GM19239 (cell line): ENCODE measurements at places on chromosomes 7 and 10.

DNA sequence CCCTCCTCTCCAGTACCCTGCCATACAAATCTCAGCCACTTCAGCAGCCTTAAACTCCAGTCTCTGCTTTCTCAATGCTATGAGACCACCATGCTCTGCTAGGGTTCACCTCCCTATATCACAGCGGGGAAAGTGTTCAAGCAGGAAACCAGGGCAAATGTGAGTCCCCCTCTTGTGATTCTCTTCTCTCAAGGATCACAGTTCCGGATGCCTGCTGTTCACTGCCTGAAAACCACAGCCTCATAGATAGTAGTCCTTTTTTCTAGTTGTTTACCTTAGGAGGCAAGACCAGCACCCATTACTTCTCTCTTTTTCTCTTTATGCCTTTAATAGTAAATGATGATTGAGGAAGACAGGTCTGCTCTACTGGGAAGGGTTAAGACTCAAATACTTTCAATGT lies 100.8 kb downstream of the SGMS1 start:
- no peak for DNase-seq

- DNase-seq = no peak
Observed at GRCh38 chr7:18541181-18541870, 45.8 kb downstream of the HDAC9 start.

DNA sequence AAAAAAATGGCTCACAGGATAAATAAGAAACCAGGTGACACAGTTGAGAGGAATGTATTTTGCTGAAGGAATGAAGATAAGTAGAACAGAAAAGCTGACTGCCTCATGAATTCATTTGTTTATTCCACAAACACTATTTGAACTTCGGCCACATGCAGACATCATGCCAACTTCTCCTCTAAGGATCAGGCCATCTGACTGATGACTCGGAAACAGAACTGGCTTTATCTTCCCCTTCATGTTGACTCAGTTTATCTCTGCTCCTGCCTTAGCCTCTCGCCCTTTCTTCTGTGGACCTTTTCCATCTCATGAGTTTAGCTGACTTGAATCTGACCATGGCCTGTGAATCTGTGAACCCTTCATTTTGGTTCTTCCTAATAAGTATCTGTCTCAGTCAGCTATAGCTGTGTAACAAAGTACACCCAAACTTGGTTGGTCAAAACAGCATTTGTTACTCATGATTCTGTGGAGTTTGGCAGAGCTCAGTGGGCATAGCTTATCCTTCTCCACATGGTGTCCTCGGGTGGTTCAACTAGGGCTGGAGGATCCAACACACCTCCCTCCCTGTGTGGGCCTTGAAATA lies 44.0 kb upstream of the GRID1 start:
- DNase-seq = no peak

- DNase-seq = no peak
Observed at GRCh38 chr10:25522946-25523608, 348.3 kb downstream of the GPR158 start.

DNA sequence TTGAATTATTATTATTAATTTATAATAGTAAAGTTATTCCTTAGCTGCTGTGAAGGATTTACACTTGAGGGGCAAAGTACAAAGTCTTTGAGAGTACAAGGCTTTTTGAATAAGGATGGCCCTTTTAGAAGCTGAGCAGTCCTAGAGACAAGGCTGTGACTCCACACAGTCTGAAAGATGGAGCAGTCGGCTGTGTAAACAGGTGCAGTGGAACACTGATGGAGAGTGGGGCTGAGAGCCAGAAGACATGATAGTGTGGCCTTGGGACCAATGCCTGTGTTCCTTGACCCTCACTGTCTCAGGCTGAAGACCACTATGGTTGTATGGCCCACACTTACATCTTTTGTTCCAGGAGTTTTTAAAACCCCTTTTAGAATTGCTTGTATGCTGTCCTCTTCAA lies 311.2 kb upstream of the PHF14 start:
- DNase-seq = no peak

- DNase-seq = no peak
Observed at GRCh38 chr10:69516796-69517195, 56.4 kb downstream of the NEUROG3 start.

GRCh38 chr7:14747701-14748100 lies 154.8 kb downstream of the DGKB start:
- DNase-seq = no peak

GRCh38 chr7:102253066-102253972 lies 33.3 kb upstream of the SH2B2 start:
- no peak for DNase-seq

GRCh38 chr10:360653-361052 lies 225.4 kb downstream of the ZMYND11 start:
- no peak for DNase-seq

DNA sequence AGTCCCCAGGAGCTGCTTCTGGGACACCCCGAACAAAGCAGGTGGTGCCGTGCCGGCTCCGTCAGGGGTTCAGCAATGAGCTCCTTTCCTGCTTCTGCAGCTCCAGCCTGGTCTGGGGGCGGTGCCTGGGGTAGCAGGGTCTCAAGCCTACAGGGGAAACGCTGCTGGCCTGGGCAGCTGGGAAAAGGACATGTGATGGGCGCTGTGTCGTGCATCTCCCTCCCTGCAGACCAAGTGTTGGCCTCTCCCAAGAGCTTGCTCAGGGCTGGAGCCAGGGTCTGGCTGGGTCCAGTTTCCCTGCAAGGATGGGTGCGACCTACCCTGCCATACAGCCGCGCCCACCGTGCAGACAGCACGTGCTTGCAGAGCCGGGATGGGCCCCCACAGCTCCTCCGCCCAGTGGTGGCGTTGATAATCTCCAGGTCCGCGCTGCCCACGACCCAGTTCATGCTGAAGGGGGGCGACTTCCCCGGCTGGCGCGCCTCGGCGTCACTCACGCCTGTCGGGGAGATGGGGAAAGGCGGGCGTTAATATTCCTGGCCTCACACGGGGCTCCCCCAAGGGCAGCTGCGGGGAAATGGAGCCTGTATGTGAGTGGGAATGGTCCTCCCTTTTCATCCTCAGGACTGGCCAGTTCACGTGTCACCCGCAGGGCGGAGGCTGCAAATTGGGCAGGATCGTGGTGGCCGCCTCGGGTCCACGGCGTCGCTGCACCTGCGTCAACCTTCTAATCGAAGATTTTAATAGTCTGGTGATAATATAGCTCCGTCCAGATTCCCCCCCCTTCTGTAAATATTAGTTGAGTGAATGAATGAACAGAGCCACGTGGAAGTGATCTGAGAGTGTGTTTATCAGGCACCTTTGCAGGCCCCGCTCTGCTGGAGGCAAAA lies 128.6 kb downstream of the WDR37 start:
- DNase-seq = no peak

DNA sequence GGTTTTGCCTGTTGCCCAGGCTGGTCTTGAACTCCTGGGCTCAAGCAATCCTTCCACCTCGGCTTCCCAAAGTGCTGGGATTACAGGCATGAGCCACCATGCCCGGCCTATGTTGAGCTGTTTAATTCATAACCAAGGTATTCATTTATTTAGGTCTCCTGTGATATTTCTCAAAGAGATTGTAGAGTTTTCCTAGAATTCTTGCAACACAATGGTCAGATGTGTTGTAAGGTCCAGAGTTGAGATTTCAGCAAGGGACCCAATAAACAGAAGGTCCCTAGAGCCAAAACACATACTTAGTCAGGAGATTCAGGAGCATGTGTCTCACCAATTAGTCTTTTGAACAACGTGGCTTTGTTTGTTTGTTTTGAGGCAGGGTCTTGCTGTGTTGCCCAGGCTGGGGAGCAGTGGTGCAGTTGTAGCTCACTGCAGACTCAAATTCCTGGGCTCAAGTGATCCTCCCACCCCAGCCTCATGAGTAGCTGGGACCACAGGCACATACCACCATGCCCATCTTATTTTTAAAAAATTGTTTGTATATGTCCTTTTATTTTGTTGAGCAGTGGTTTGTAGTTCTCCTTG lies 321.3 kb upstream of the GALNT17 start:
- DNase-seq = no peak

GRCh38 chr10:95431900-95432342 lies 129.2 kb downstream of the SORBS1 start:
- no peak for DNase-seq

- DNase-seq = no peak
Observed at GRCh38 chr7:70356787-70357328, 758.6 kb downstream of the AUTS2 start.

GRCh38 chr7:602341-603141 lies 82.9 kb upstream of the PDGFA start:
- no peak for DNase-seq

DNA sequence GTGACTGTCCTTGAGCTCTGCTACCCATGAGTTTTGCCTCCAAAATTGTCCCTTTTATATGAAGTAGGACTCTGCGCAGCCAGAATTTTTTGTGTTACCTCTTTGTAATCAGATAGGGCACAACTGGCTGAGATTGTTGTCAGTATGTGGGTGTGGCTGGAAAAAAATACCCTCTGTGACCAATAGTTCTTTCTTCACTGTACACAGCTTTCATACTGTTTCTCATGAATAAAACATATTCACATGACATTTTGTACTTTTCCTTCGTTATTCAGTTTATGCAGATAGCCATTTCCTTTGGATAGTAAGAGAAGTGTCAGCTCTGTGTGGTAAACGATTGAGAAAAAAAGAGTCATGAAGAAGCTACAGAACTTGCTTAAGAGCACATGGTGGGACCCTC lies 49.6 kb upstream of the WNT8B start:
- DNase-seq = no peak

- peak; percentile 59 for DNase-seq
Observed at GRCh38 chr10:71748671-71749191, 24.6 kb downstream of the VSIR start.

- DNase-seq = no peak
Observed at GRCh38 chr10:124328477-124329220, 90.1 kb downstream of the OAT start.

DNA sequence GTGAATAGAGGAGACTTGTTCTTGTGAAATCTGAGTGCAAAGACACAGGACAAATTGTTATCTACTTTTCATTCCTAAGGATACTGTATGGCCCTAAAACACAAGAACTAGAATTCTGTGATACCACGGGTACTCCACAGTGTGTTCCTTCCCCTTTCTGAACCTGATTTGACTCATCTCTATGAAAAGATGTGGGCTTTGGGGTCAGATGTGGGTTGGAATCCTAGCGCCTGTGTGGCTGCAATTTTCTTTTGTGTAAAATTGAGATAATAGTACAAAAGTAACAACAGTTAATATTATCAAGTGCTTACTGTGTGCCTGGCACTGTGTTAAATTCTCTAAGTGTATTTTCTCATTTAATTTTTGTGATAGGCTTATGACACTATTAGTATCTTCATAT lies 8.1 kb downstream of the SRGN start:
- DNase-seq = no peak

DNA sequence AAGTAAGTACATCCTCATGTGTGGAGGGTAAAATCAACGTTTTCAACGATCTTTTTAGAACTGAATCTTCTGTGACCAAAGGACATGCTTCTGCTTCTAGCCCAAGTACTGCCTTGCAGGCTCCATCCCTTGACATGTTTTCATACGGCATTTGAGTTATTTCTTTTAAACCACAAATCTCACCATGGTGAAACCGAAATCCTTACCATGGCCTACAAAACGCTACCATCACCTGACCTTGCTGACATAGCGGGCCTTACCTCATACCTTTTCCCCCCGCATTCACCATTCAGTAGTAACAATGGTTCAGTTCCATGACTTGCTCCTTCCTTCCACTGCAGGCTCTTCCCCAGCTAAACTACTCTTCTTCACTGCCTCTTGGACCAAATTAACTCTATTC lies 3.5 kb downstream of the RNF216 start:
- no peak for DNase-seq

DNA sequence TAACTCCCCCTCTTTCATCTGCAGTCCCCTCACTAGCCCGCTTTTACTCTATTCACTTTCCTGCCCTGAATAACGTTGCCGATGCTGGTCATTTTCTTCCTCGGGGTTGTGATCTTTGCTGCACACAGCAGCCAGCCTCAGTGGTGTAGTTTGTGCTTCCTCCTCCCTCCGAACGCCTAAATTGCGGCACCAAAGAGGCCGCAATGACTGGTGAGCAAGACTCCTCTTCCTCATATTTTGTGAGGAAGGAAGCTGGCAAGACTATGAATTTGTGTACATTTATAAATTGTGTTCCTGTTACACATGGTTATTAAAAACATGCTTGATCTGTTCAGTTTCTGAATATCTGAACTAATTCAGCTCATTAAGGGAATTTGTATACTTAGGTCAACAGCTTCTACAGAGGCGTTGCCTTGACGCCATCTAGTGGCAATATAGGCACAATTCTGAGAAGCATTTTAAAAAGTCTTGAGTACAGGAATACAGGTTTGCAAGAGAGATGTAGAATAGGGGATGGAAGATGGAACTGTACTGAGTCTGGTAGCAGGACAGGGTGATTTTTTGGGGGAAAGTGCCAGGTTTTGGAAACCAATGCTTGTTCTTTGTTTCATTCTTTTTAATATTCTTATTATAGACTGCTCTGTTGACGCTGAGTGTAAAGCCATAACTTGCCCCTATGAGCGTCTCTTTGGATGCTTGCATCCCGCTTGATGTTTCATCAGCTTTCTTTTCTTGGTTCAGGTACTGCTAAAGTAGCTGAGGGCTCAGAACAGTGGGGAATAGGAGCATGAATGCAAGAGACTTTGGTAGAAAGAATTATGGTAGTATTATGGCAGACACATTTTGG lies 4.1 kb upstream of the TAS2R5 start:
- peak; percentile 43 for DNase-seq

DNA sequence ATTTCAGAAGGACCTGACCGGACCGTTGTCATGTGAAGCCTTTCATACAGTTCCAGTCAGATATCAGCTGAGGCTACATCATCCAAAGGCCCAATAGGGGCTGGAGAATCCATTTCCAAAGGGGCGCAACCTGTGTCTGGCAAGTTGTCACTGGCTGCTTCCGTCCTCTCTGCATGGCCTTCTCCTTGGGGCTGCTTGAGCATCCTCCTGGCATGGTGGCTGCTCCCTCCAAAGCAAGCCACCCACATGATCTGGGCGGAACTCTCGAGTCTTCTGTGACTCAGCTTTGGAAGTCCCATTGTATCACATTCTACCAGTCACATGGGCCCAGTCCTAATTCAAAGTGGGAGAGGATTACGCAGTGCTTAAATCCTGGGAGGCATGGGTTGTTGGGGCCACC lies 207.0 kb upstream of the SHH start:
- no peak for DNase-seq

DNA sequence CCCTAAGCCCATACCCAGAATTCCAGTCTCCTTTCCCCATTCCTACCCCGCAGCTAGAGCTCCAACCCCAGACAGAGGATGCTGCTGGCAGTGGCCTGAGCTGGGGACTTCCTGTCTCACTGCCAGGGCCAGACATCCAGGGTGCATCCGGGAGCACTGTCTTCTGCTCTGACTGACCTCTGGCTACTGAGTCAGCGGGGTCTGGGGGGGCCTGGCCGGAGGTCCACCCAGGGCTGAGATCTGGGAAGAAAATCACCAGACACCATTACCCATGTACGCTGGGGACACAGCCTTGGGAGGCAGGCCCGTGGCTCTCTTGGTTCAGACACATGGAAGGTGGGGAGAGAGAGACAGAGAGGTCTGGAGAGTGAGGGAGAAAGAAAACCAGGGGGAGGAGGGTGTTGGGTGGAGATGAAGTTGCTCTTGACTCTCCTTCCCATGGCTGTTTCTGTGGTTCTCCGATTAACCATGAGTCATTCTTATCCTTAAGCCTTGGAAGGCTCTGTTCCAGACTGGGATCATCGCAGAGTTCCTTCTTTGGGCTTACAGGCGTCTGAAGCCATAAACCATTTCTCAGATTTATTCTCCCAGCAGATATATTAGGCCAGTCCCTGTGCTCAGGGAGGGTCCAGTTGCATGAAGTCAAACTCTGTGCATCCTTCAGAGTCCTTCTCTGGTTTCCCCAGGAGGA lies 23.6 kb downstream of the TSPAN15 start:
- DNase-seq = no peak
